Fibroblast of skin of left quadriceps (primary cell): ENCODE measurements at places on chromosomes 1 and 21.

DNA sequence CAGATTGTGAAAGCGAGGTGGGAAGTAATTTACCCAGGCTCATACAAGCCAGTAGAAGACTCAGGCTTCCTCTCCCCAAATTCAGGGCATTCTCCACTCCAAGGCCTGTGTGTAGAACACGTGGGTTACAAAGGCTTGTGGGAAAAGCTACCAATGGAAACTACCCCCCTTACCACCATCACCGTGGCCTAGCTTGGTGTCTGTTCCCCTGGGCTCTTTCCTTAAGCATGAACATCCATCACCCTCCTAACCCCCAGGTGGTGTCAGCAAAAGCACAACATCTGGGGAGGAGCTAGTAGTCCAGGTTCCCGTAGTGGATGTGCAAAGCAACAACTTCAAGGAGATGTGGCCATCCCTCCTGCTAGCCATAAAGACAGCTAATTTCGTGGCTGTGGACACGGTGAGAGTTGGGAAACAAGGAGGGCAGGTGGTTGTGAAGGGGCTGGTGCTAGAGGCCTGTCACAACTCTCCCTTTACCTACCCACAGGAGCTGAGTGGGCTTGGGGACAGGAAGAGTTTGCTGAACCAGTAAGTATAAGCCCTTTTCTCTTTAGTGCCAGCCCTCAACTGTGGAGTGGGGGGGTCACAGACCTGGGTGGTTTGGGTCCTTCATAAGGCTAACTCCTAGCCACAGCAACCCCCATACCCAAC, 701 bp upstream of the MUTYH start:
- DNase-seq, result no peak

- no peak for DNase-seq
Measured at GRCh38 chr1:232568331-232568852, 61.5 kb downstream of the SIPA1L2 start.

GRCh38 chr1:212098310-212098709, 62.8 kb downstream of the DTL start:
- DNase-seq, result no peak

DNA sequence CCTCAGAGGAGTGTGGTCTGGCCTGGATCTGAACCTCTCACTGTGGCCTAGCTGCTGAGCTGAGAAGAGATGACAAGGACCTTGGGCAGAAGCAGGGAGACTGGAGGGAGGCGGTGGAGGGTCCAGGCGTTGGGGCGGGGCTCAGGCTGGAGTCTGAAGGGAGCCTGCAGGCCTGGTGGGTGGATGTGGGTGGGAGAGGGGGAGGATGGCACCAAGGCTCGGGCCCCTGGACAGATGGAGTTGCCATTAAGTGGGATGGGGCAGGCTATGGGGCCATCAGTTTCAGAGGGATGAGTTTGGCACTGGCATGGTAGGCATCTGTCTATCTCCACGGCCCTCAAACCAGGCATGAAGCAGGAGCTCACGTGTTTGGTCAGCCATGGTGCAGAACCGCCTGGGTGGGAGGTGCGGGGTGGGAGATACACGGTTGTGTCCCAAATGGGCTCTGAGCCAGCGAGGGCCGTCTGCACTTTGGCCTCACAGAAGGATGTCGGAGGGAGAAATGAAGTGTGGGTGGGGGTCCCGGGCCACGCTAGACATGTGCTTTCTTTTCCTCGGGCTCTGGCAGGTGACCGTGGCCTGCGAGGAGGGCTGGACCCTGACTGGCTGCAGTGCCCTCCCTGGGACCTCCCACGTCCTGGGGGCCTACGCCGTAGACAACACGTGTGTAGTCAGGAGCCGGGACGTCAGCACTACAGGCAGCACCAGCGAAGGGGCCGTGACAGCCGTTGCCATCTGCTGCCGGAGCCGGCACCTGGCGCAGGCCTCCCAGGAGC, 23.6 kb downstream of the PCSK9 start:
- DNase-seq, result no peak

DNA sequence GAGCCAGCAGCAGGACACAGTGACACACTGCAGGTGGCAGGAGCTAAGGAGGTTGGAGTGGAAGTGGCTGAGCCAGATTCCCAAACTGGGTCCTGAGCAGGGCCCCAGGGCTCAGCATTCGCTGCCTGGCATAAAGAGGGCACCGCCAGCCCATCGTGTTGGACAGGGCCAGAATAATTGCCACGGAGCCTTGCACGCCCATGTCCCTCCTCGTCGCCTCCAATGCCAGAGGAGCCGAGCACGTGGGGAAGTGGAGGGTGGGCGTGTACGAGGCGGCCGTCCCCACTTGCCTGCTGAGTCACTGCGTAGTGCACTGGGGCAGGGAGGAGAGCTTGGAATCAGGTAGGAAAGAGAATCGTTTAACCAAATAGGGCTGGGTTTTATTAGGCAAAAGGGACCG, 26.1 kb upstream of the LRRC47 start:
- DNase-seq, result no peak

- peak; percentile 25 for DNase-seq
Measured at GRCh38 chr1:211331011-211331709, 4.5 kb downstream of the TRAF5 start.

DNA sequence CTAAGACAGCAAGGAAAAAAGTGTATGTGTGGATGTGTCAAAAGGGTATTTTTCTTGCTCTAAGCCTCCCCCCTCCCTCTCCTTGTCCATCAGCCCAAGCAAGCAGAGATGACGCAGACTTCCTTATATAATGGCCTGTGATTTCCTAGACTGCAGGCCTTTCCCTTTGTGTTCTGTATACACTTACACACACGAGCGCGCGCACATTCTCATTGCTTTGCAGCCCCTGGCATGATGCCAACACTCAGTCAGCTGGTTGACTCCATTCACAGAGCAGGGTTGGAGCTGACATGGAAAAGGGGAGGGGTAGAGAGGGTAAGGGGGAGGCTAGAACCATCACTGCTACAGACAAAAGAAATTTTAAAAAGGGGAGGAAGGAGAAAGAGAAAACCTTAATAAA, 41.8 kb downstream of the GATAD2B start:
- DNase-seq, result peak; percentile 92

DNA sequence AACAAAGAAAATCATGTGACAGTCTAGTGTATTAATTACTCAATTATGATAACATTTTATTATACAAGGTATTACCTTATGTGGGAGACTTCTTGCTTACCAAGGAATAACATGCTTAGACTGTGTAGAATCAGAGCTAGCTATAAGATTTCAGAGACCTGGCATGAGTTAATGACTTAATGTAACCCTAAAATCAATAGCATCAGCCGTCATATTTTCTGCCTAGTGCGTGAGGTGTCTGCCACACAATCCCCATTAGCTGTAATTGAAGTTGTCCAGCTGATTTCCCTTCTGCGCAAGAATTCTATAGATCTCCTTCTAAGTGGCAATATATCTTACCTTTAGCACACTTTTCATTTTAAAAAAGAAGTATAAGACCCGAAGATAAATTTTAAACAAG, 28.8 kb downstream of the CHODL start:
- DNase-seq, result no peak

DNA sequence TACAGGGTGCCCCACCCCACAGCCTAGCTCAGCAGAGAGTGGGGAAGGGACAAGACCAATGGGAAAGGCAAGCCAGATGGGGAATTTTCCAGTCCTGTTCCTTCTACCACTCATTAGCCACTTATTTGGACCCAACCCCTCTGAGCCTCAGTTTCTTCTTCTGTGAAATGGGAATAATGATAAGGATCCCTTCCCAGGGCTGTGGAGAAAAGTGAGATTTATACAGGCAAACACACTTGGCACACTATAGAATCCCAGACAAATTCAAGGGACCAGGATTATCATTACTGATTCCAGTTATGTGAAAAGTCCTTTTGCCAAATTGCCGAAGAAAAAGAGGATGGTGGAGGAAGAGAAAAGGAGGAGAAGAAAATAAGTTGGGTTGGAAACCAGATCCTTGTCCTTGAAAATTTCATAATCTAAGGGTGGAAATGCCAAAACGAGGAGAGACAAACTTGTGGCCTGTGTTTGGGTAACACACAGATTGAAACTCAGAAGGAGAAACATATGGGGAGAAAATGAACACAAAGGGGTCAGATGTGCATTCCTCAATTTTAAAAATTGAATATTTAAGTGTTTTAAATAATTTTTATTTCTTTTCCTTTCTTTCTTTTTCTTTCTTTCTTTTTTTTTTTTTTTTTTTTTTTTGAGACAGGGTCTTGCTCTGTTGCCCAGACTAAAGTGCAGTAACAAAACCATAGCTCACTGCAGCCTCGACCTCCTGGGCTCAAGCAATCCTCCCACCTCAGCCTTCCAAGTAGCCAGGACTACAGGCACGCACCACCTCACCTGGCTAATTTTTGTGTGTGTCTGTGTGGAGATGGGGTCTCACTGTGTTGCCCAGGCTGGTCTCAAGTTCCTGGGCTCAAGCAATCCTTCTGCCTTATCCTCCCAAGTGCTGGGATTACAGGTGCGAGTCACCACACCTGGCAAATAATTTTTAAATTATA, 9.6 kb downstream of the CAPN2 start:
- no peak for DNase-seq

DNA sequence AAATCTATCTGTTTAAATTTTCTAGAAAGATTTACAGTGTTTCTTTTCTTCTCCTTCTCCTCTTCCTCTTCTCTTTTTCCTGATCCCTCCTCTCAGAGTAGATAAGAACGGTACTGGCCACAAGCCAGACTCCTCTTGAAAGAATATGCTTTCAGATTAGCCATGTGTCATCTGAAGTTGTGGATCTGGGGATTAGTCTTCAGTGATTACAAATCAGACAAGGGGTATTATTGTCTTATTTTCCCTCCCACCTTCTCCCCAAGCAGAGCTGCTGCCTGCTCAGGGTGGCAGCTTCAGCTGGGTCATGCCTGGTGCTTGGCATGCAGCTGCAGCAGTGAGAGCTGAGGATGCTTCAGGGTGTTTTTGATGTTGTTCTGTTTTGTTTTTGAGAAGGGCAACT, 42.7 kb downstream of the SGIP1 start:
- no peak for DNase-seq

DNA sequence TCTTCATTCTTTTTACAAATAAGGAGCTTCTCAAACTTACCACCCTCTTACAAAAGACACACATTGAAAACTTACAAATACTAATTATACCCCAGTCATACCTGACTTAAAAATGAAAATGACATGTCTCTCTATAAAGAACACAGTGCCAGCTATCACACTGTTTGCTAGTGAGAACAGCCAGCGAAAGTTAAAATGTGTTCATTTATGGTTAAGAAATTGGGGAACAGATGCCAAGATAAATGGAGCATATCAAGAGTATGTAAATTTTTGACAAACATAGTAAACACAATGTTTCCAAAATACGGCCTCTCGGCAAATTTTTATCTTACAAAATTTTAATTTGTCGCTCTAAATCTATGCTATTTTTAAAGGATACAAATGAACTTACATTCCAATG, 1422.9 kb downstream of the KCNT2 start:
- no peak for DNase-seq

DNA sequence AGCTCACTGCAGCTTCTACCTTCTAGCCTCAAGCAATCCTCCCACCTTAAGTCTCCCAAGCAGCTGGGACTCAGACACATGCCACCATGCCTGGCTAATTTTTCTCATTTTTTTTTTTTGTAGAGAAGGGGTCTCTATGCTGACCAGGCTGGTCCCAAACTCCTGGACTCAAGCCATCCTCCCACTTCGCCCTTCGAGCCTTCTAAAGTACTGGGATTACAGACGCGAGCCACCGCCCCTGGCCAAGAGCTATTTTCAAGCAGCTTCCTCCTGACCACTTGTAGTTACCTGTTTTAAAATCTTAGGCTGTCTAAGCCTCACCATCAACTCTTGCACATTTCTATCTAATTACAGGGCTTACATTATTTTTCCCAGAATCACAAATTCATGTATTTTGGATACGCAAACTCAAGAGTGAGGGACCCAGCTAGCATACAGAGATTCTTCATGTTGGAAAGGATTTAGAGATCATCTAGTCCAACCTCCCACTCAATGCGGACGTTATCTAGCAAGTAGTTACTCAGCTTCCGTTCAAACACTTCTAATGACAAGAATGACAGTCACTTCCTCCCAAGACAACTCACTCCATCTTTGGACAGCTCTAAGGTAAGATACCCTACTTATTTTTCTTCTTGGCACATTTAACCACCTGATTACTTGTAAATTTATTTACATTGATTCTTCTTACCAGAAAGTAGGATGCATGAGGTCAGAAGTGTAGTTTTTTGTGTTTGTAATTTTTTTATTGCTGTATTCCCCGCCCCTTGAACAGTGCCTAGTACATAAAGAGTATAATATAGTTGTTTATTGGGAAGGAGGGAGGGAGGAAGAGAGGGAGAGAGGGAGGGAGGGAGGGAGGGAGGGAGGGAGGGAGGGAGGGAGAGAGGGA, 65.4 kb downstream of the LUZP1 start:
- no peak for DNase-seq

GRCh38 chr1:59232216-59232615, 64.7 kb upstream of the FGGY start:
- DNase-seq, result no peak

DNA sequence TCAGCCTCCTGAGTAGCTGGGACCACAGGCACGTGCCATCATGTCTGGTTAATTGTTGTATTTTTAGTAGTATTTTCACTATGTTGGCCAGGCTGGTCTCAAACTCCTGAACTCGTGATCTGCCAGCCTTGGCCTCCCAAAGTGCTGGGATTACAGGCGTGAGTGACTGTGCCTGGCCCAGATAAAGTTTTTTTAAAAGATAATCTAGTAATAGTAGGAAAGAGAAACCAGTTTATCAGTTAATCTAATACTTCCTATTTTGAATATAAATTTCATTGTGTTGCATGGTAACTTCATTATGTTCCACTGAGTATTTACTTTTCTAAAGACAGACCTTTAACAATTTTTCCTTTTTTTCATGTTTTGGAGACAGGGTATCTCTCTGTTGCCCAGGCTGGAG, 10.0 kb downstream of the RABGAP1L start:
- no peak for DNase-seq

DNA sequence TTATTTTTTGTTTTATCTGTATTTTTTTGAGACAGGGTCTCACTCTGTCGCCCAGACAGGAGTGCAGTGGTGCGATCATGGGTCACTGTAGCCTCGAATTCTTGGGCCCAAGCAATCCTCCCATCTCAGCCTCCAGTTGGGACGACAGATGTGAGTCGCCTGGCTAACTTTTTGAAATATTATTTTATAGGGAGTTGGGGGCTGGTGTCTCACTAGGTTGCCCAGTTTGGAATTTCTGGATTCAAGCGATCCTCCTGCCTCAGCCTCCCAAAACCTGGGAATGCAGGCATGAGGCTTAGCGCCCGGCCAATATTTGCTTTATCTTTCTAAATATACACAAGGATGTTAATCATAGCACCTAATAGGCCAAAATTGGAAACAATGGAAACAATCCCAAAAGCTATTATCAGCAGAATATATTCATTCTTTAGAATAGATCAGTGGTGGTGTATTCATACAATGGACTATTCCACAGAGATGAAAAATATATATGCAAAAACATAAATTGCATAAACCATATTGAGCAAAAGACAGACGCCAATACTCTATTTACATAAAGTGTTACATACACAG, 55.9 kb downstream of the DAP3 start:
- DNase-seq, result no peak

- no peak for DNase-seq
Measured at GRCh38 chr1:182754087-182754486, 35.5 kb upstream of the NPL start.

GRCh38 chr1:205374210-205375078, 17.7 kb upstream of the KLHDC8A start:
- DNase-seq, result peak; percentile 26
